ENCODE measurements at places on chromosomes 5 and 9.
A peak's percentile ranks its signal among the peaks of the same experiment; 100 is the strongest.

DNA sequence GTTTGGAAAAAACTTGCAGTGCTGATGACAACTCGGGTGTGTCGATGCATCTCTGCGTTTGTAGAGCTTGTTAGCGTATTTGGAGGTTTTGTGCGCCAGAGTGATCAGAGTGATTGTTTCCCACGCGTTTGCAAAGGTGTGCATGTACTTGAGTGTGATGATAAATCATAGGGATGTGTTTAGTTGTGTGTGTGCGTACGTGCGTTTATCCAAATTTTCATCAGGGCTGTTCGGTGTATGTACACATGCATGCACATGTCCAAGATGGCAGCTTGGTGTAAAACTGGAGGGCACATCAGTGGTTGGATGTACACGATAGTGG, 248 bp upstream of the C1QTNF2 start:
- no peak for DNase-seq

DNA sequence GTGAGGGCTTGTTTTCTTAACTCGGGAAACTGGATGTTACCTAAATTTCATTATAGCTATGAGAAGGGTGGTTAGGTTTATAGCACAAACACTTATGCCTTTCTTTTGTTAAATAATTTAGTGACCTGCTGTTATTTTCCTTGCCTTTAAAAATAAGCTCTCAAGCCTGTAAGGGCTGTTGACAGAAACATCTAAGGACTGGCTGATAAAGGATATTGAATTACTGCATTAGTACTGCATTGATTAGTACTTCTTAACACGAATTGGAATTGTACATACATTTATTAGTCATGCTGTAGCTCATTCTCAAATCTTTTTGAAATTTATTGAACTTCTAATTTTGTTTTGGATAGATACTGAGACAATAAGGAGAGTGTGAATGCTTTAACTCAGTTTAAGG, 85.1 kb upstream of the DHFR start:
- no peak for DNase-seq

- DNase-seq: no peak
Measured at GRCh38 chr9:3868466-3868865, 342.7 kb upstream of the RFX3 start.

DNA sequence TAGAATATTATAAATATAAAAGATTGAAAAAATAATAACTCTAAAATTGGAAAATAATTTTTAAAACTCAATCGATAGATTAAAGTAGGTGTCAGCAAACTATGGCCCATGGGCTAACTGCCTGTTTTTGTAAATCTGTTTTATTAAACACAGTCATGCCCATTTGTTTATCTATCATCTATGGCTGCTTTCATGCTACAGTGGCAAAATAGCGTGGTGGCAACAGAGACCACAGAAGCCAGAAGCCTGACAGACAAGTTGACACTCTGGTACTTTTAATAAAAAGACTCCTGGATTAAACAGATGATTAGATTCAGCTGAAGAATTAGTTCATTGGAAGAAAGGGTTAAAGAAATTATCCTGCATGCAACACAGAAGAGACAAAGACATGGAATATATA, 400.7 kb upstream of the RORB start:
- DNase-seq: no peak

- DNase-seq: no peak
Measured at GRCh38 chr9:75894566-75894965, 4.1 kb downstream of the PCSK5 start.

- DNase-seq: peak; percentile 51
Measured at GRCh38 chr9:90433398-90433941, 209.2 kb downstream of the DIRAS2 start.

- DNase-seq: no peak
Measured at GRCh38 chr9:18771011-18771410, 262.0 kb downstream of the SAXO1 start.

GRCh38 chr5:89988998-89989655, 420.4 kb downstream of the CETN3 start:
- peak; percentile 48 for DNase-seq

GRCh38 chr5:10401498-10401897, 40.2 kb upstream of the ROPN1L start:
- DNase-seq: no peak

GRCh38 chr9:136786451-136786850, 4.7 kb upstream of the TMEM141 start:
- no peak for DNase-seq

- DNase-seq: no peak
Measured at GRCh38 chr5:81718300-81718699, 32.6 kb downstream of the SSBP2 start.

DNA sequence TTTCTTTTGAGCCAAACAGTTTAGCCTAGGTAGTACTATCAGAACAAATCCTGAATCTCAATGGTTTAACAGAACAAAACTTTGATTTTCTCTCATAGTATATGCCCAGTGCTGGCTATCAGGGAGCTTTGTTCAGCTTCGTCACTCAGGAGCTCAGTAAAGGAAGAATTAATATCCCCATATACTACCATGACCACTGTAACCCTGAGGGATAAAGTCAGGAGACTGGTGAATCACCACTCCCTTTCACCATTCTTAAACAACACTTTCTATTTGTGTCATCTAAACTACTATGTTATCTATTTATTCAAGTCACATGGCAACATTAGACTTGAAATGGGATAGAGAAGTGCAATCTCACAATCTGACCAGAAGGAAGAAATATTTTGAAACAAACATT, 522.6 kb upstream of the COX7C start:
- DNase-seq: no peak

DNA sequence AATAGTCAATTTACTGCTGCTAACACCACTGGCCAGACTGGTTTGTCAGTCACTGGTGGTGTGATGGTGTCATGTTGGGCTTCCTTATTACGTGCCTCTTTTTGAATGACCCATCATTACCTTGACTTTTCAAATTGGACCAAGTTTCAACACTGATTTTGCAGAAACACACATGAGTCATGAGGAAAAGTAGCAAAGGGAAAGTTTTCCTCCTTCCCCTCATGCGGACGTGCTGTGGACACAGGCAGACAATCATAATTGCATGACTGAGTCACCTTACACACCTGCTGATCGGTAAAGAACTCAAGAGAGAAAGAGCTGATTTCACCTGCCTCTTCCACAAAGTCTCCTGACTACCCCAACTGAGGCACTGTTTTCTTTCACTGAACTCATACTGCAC, 324.5 kb downstream of the ARRDC3 start:
- peak; percentile 56 for DNase-seq

- peak; percentile 54 for DNase-seq
Measured at GRCh38 chr5:181188700-181189362, 16.2 kb downstream of the TRIM7 start.

- DNase-seq: no peak
Measured at GRCh38 chr9:37926737-37927118, 22.8 kb upstream of the SLC25A51 start.

DNA sequence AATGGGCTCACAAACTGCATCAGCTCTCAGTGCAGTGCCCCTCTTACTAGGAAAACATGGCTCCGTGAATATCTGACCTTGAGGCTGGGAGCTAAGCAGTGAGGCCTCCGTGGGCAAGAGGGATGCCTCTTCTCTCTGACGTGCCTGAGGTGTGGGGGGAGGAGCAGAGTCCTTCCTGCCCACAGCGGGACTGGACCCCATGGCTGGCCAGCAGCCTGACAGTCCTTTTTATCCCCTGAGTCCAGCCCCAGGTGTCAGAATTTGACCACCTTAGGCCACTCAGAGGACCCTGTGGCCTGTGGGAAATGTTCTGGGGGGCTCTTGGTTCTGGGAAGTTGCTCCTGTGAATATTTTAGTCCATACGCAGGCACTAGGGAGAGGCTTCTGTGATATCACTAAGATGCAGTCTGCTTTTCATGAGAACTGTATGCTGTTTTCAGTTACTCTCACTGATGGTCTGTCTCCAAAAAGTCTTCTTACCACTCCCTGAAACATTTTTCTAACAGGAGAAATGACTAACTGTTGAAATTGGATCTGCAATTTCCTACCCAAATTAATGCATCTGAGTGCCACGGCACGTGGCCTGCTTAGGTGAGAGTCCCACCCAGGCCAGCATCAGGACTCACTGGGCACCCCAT, 23.4 kb downstream of the ANGPTL2 start:
- DNase-seq: no peak

- peak; percentile 65 for DNase-seq
Measured at GRCh38 chr5:54516051-54516655, 1.4 kb upstream of the SNX18 start.

DNA sequence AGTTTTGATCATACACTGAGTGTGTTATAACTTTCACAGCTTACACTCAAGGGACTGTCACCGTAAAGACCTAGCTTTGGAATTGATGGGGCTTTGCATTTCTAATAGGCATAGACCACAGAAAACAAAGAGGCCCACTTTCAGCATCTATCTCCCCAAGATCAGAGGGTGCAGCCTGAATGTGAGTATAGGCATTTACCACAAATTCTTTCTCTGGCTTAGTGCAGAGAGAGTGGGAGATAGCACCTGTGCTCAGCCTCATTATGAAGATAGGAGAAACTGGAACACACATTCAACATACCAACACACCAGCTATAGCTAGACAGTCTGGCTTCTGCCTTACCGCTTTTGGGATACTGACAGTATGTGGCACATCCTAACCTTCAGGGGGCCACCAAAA, 783.4 kb upstream of the GRAMD2B start:
- DNase-seq: no peak

DNA sequence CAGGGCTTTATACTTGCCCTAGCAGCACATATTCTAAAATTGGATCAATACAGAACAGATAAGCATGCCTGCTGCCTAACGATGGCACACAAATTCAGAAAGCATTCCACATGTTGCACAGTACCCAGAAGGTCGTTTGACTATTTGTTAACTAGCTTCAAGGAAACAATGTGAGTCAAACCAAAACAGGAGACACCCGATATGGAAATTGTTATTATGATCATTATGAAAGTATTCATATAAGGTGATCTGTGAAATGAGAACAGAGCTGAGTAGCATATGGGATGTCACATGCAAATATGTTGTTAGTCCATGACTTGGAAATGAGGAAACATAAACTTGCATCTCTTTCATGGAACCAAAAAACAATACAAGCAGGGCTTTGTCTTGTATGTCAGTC, 56.3 kb upstream of the BICD2 start:
- no peak for DNase-seq

GRCh38 chr9:83583151-83584014, 39.6 kb upstream of the IDNK start:
- peak; percentile 73 for DNase-seq

GRCh38 chr5:9820691-9821449, 190.7 kb upstream of the TAS2R1 start:
- no peak for DNase-seq

GRCh38 chr5:95393279-95393678, 2.1 kb downstream of the FAM81B start:
- DNase-seq: no peak

GRCh38 chr5:128376577-128376976, 161.5 kb downstream of the FBN2 start:
- no peak for DNase-seq

DNA sequence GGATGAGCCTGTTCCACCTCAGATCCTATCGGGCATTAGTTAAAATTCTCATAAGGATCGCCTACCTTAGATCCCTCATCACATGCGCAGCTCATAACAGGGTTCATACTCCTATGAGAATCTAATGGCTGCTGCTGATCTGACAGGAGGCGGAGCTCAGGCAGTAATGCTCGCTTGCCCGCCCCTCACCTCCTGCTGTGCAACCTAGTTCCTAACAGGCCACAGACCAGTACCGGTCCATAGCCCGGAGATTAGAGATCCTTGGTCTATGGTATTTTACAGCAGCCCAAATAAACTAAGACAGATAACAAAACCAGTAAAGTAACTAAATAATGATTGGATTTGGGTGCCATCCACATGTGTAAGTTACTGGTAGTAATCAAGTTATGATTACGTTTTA, 17.5 kb downstream of the GOLPH3 start:
- DNase-seq: no peak

DNA sequence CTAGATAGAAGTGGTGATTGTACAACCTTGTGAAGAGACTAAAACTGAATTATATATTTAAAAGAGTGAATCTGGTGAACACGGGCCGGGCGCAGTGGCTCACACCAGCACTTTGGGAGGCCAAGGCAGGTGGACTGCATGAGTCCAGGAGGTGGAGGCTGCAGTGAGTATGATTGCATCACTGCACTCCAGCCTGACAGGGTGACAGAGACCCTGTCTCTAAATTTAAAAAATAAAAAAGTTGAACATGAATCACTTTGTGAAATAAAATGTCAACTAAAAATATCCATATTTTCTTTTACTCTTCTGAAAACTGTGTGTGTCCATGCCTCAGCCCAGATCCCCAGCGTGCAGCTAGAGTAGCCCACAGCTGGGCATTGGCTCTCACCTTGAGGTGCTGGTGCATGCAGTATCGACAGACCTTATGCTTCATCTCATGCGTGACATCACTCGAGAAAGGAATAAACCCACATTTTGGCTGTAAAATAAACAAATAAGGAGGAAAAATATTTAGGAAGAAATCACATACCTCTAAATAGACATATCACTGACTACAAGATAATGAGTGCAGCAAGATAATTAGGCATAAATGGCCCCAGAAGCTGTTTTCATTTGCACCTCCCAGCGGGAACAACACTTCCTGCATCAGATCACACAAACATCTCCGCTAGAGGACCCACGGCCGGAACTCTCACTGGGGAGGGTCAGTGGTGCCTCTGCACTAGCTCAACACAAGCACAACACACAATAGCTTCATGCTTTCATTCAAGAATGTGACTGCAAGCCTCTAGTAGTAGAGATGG, 22.1 kb downstream of the IPPK start:
- no peak for DNase-seq

- DNase-seq: no peak
Measured at GRCh38 chr9:9041756-9042155, 1242.2 kb upstream of the DMAC1 start.

DNA sequence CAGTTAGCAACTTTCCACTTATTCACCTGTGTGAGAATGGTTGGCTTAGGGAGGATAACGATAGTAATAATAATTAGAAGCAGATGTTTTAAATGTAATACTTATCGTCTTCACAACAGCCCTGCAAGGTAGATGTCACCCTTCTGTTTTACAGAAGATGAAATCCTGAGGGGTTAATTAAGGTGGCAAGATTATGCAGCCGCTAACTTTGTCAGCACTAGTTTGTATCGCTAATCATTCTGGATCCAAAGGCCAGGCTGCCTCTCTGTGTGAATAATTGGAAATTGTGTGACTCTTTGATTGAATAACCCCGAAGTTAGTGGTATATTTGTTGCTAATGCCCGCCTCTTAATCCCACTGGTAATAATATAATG, 635 bp downstream of the IFT74 start:
- DNase-seq: no peak

GRCh38 chr5:83745816-83746215, 25.2 kb upstream of the HAPLN1 start:
- DNase-seq: peak; percentile 41

DNA sequence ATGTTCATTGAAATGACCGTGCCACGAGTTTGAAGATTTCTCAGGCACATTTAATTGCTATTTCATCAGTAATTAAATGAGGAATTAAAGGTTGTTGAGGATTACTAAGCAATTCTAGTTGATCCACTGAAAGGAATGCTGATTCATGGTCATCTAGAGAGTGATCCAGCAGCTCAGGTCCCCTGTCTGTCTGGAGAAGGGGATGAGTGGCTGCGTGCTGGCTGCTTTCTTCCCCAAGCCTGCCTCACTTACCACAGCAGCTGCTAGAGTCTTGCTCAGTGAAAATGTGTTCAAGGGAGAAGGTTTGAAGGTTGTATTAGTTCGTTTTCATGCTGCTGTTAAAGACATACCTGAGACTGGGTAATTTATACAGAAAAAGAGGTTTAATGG, 7.8 kb upstream of the TGFBI start:
- DNase-seq: peak; percentile 77
